ENCODE measurements at places on chromosomes 7 and 10. TPM values are rescaled to one million over a fixed set of nuclear protein-coding genes. Genes with fewer than 3 reads are reported as not detected.
A peak's percentile ranks its signal among the peaks of the same experiment; 100 is the strongest.

The TNRC18 gene
- 89.2 TPM for polyA plus RNA-seq

The RAMP3 gene
- 13.9 TPM for polyA plus RNA-seq

The ARMS2 gene
- polyA plus RNA-seq, result not detected

The SPDYE8 gene
- polyA plus RNA-seq, result 0.21 TPM

The ATRNL1 gene
- 28.3 TPM for polyA plus RNA-seq

The NUTM2B gene
- 0.32 TPM for polyA plus RNA-seq

The DNAJC2 gene
- polyA plus RNA-seq, result 52.7 TPM

The NEUROD6 gene
- polyA plus RNA-seq, result 0.06 TPM

The TMEM236 gene
- 0.26 TPM for polyA plus RNA-seq

The TMEM270 gene
- polyA plus RNA-seq, result not detected

The GIMAP7 gene
- polyA plus RNA-seq, result 20.1 TPM

The PLEKHS1 gene
- 0.21 TPM for polyA plus RNA-seq

The SEMA4G gene
- 48.1 TPM for polyA plus RNA-seq

The GBX1 gene
- polyA plus RNA-seq, result not detected

The DPP6 gene
- 45.7 TPM for polyA plus RNA-seq

The PRR15 gene
- 4.5 TPM for polyA plus RNA-seq

DNA sequence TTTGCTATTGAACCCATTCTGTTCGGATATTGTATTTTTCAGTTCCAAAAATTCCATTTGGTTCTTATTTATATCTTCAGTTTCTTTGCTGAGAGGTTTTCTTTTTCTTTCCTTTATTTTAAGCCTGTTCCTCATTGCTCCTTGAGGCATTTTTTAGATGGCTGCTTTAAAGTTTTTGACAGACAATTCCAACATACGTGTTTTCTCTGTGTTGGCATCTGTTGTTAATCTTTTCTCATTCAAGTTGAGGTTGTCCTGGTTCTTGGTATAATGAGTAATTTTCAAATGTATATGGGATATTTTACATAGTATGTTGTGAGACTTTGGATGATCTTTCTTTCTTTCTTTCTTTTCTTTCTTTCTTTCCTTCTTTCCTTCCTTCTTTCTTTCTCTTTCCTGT lies 1078.0 kb upstream of the CELF2 start:
- no peak for DNase-seq

GRCh38 chr7:131636092-131636491 lies 79.7 kb upstream of the PODXL start:
- no peak for DNase-seq

DNA sequence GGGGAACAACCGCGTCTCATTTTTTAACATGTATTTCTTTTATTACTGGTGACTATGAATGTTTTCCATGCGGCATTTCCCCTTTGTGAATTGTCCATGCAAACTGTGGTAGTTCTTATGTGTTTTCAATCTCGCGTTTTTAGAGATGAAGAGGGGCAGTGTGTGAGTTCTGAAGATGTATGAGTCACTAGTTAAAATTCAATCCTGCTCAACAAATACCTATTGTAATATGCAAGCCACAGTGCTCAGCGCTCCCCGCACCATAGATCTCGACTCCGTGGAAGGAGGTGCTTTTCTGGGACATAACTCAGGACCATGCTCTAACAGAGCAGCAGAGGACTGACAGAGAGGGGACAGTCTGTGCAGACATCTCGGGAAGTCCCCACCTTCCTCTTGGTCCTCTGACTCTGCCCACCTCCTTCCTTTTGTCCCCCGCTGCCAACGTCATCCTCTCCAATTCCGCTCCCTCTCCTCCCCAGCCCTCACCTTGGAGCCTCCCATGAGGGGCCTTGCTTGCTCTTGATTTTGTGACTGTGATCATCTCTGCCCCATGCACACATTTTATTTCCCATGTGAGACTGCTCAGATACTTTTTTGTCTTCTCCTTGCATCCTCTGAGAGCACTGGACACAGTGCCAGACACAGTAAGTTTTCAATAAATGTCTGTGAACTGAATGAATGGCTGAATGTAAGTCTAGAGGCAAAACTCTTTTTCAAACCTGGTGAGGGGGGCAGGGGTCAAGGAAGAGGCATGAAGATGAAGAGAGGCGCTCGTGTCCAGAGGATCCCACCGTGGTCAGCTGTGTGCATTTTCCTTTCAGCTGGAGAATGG lies 42.7 kb upstream of the PLEKHA1 start:
- DNase-seq, result no peak

- DNase-seq, result no peak
These were observed 101.2 kb downstream of the PARD3 start for GRCh38 chr10:34713875-34714274.

DNA sequence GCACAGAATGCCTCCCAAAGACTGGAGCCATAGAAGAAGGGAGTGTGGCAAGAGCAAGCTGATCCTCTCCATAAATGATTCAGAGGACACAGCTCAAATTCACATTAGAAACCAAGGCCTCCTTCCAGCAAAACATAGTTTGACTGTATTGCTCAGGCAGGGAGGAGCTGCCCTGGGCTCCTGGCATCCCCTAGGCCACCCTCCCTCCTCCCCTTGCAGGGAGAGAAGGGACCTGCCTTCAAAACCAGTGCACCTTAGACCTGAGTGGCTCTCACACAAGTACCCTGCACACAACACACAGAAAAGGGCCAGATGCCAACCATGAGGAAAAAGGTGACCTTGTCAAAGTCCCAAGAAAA lies 64.7 kb downstream of the CREB3L2 start:
- no peak for DNase-seq

DNA sequence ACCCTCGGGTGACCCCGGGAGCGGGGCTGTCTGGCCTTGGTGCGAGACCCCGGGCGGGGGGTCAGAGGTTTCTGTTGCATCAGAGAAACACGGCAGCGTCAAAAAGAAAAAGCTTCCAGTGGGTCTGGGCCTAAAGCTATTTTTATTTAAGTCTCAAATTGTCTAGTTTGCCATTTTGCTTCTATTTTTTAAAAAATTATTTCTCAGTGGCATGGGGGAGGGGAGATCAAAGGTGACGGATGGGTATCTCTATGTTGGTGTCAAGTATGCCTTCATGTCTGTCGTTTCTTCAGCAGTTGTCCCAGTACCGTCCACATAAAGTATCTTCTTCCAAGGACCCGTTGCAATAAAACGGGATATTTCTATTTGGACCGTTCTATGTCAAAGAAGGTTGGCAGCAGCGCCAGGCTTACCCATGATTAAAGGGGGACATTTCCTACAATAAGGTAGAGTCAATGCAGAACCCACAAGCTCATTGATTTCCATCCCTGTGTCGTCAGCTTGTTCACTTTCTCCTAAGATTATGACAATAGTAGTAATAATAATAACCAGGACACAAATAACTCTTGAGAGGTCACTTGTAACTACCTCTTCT lies 26.0 kb upstream of the VAX1 start:
- DNase-seq, result no peak

GRCh38 chr7:47786557-47787248 lies 161.6 kb downstream of the PKD1L1 start:
- DNase-seq, result no peak

GRCh38 chr7:15602236-15602635 lies 40.4 kb upstream of the AGMO start:
- no peak for DNase-seq

GRCh38 chr10:85811405-85811804 lies 555.2 kb downstream of the GRID1 start:
- no peak for DNase-seq

DNA sequence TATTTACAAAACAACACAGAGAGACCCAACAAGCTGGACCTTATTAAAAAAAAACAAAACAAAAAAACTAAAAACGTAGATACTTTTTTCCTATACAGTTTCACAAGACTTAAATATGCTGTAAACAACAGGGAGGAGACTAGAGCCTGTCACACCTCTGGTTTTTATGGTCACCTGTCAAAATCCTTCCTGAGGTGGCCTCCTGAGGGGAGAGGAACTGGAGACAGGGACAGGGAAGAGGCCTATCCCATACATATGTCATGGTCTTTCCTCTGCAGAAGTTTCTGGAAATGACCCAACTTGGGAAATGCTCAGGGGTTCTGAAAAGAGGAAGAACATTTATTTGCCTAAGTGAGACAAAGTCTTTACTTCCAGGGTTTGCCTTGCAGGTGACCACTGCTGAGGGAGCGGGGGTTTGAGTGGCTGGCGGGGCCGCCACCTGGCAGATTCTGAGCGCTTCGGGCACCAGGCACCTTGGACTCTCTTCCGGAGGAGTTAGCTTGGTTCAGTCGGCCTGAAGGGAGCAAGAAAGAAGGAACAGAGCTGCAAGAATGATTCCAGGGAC lies 18.3 kb downstream of the CPA1 start:
- no peak for DNase-seq

- no peak for DNase-seq
These were observed 930 bp downstream of the GARIN1A start for GRCh38 chr7:128672927-128673517.

GRCh38 chr7:24885716-24886115 lies 94.3 kb downstream of the OSBPL3 start:
- DNase-seq, result no peak

- DNase-seq, result peak; percentile 99
These were observed at the start of gene AP3M1 for GRCh38 chr10:74150204-74150989. TSS of gene AP3M1 (minus strand) at chr10:74150828. CDS start at chr10:74138379, 12,449 bp downstream.

DNA sequence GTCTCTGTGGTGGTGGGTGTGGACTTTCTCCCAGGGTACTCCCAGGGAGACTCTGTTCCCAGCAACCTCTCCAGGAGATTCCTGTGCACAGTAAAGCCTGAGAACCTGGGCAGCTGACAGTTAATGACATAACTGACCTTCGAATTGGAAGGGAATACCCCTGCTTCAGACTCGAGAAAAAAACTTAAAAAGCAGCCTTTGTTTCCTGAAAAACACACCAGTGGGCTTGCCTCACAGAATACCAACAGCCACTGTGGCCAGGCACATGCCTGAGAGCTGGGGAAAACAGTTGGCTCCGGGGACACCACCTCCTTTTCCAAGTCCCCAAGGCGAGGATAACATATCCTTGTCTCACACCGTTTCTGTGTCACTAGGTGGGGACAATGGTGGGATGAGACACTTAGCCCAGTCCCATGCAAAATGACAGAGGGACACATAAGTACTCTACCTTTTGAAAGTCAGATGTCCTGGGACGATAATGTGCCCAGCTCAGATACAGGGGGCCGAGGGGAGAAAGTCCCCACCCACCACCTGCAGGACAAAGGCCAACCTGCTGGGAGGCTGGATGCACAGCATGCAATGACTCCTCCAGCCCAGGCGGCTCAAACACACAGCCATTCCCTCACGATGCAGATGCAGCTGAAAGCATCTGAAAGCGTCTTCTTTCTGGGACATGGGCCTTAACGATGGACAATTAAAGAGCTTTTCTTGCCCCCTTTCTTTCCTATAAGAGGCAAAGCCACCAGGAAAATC lies 65.6 kb downstream of the HIPK2 start:
- DNase-seq, result no peak

GRCh38 chr7:77786741-77787140 lies 11.5 kb downstream of the TMEM60 start:
- no peak for DNase-seq

DNA sequence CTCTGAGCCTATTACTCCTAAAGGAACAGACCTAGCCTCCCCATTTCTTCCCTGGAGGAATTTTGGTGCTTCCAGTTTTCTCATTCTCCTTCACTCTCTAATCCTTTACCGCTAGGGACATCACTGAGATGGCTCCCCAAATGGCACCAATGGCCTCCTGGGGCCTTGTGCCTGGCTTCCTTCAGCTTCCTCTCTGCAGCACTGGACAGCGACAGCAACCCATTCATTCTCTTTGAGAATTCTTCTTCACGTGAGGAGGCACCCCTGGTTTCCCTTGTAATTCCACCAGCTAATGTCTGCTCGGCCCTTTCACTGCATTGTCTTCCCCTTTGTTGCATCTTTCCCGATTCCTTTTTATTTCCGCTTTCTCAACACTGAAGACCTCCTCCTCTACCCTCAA lies 24.6 kb upstream of the KDM7A start:
- DNase-seq, result no peak

DNA sequence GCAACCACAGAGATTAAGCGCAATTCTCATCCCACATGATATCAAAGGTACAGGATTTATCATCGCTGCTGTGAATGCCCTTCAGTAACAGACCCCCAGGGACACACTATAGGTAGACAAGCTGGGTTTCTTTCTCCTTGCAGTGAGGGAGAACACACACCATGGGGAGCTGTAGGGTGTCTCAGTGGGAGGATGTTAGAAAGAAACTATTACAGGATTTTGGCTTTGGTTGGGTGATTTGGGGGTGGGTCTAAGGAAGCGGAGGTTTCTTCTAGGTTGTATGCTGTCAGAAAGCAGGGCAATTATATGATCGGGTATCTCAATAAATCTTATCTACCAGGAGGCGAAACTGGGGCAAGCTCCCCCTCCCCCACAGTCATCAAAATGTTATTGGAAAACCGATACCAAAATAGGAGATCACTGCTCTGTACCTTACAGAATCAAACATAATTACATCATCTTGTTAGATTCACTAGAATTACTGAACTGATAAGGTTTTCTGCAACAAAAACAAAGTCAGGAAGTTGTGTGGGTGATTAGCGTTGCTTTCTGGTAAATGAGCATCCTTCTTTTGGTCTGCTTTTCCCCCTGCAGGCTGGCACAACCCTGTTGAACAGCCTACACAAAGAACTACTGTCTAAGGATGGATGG lies 209.7 kb downstream of the TEX36 start:
- peak; percentile 10 for DNase-seq

DNA sequence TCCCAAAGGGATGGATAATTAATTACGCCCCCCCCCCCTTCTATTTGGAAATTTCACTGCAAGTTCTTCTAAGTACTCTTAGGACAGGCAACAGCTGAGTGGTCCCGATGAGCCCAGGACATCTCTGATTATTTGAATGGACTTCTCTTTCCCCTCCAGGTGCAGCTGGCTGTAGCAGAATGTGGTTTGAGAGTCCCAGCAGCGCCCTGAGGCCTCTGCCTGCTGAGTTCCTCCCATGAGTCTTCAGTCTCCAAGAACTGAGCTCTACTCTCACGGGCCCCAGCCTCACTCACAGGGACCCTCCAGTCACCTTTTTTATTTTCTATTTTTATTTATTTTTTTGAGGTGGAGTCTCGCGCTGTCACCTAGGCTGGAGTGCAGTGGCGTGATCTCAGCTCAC lies 63.6 kb upstream of the SFMBT2 start:
- DNase-seq, result no peak

DNA sequence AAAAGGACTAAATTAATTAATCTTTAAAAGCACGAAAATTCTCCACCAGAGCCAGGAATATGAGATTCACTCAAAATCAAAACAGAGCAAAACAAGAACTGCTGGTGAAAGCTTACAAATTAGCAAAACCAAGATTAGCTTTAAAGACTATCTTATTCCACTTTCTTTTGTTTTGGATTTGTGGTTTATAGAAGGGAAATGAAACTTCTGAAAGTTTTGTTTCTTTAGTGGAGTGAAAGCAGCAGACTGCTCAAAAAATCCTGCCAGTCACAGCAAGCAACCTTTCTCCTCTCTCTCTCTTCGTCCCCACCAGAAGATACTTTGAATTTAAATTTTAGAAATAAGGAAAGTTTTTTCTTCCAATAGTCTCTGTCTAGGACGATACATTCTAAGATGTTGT lies 7.8 kb downstream of the ACTA2 start:
- DNase-seq, result no peak

DNA sequence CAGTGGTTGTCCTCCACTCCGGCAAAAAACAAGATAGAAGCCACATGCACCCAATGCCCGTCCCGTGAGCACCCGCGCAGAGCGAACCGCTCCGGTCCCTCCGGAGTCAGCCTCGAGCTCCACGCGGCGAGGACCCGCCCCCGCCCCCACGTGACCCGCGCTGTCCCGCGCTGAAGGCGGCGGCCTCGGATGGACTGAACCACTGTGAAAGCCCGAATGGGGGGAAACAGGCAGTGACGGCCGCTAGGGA lies 766 bp upstream of the EIF3B start:
- no peak for DNase-seq

GRCh38 chr7:135192914-135193536 lies 18.3 kb downstream of the WDR91 start:
- DNase-seq, result no peak

All from right renal cortex interstitium (tissue), 3 donors.